Cardiac ventricle fibroblast (primary cell): ENCODE measurements at places on chromosomes 13 and 19. TPM values are rescaled to one million over a fixed set of nuclear protein-coding genes. Genes with fewer than 3 reads are reported as not detected.

Gene C5AR1
- 0.05 TPM in 1 of 2 replicates, not detected in the other for total RNA-seq

Gene SULT2A1
- total RNA-seq: not detected in 2 replicates

Gene GNG7
- total RNA-seq: 0.69 and 0.88 TPM in 2 replicates

Gene CGB8
- total RNA-seq: not detected in 2 replicates

Gene PSG1
- not detected in 2 replicates for total RNA-seq

Gene TEX101
- total RNA-seq: not detected in 2 replicates

Gene MEIOSIN
- total RNA-seq: not detected in 2 replicates

Gene ZNF470
- 4.6 and 4.7 TPM in 2 replicates for total RNA-seq

Gene C19orf53
- 223 and 292 TPM in 2 replicates for total RNA-seq

Gene LCP1
- total RNA-seq: 0.06 and 1.4 TPM in 2 replicates

Gene INSL3
- total RNA-seq: not detected in 2 replicates

Gene SCEL
- total RNA-seq: not detected in 2 replicates

Gene PSG6
- not detected in 2 replicates for total RNA-seq

Gene ANGPTL4
- 112 and 127 TPM in 2 replicates for total RNA-seq

Gene TYROBP
- not detected in 2 replicates for total RNA-seq

Gene SYCN
- not detected in 2 replicates for total RNA-seq
